AG08395 (cell line): ENCODE measurements at places on chromosomes 1 and 21.

DNA sequence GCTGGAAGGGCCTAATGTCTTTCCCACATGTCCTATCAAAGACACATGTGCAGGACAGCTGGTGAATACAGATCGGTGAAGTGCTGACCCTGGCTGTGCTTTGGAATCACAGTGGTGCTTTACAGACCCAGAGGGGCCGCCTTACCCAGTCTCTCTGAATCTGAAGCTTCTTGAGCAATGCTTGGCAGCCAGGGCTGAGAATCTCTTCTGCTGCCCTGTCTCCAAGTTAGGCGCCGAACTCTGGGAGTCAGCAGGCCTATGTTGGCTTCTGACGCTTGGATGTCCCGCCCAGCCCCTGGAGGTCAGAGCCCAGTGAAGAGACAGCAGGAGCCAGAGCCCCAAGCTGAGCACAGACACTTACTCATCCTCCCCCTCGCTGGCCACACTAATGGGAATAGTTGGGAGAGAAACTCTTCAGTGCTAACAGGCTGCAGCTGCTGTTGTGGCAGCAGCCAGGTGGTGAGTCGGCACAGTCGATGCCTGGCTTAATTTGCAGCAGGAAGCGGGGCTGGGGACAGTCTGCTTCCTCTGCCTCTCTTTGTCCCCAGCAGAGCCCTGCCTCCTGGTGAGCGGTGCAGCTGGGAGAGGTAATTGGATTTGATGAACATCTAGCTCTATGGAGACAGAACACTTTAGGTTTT is 68.1 kb downstream of the URB2 start:
- peak; percentile 58 for DNase-seq

DNA sequence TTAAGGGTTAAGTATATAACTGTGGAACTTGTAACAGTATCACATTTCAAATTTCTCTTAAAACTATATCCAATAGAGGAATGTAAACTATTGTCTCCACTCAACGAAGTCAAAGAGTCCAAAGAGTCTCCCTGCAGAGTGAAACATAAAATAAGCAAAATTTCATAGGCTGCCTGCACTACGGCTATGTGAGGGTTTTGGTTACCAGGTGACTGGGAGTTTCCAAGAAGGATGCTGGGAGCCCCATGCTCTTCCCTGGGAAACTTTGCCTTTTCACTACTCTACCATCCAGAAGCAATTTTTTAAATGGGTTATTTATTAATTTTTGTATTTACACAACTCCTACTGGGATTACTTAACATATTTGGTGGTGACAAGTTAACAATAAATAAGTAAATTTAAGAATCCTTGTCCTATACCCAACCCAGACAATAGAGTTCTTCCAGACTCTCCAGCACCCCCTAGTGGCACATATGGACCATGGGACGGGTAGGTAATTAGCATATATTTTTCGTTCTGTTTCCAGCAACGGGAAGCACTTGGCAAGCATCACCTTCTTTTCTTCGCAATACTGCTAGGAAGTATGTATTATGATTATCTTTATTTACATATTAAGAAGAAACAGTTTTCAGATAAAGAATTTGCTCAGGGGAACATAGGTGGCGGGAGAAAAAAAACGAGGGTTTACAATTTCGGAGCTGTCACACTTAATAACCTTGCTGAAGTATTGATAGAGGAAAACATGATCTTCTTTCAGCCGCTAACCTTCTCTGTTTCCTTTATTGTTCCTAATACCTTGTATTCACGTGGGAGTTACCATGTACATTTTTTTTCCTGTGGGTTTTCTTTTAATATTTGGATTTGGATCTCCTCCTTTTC is 3.5 kb downstream of the FMO2 start:
- DNase-seq, result peak; percentile 70

DNA sequence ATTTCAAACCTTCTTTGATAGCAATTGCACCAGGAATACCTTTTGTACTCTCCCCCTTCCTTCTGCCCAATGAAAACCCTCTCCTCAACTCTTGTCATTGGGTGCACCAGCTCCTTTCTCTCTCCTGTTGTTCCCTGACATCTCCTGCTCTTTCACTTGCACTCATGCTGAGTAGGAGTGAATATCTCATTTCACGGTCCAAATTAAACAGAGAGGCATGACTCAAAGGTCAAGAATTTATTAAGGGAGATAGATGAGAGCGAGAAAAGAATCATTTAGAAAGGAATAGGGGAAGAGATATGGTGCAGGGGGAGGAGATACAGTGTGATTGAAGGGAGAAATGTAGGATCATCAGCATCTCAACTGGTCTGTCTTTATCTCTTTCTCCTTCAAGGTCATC is 22.1 kb downstream of the AIM2 start:
- DNase-seq, result no peak

DNA sequence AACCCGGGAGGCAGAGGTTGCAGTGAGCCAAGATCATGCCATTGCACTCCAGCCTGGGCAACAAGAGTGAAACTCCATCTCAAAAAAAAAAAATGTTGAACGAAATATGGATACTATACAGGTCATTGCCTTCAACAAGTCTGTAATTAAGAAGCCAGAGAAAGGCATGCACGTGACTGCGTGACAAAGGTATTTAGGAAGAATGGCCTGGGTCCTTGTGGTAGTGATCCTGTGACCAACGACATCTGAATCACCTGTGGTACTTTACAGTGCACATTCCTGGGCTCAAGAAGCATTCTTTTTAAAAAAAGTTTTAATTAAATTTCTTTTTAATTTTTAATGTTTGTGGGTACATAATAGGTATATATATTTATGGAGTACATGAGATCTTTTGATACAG is 115.0 kb downstream of the GREM2 start:
- DNase-seq, result no peak

DNA sequence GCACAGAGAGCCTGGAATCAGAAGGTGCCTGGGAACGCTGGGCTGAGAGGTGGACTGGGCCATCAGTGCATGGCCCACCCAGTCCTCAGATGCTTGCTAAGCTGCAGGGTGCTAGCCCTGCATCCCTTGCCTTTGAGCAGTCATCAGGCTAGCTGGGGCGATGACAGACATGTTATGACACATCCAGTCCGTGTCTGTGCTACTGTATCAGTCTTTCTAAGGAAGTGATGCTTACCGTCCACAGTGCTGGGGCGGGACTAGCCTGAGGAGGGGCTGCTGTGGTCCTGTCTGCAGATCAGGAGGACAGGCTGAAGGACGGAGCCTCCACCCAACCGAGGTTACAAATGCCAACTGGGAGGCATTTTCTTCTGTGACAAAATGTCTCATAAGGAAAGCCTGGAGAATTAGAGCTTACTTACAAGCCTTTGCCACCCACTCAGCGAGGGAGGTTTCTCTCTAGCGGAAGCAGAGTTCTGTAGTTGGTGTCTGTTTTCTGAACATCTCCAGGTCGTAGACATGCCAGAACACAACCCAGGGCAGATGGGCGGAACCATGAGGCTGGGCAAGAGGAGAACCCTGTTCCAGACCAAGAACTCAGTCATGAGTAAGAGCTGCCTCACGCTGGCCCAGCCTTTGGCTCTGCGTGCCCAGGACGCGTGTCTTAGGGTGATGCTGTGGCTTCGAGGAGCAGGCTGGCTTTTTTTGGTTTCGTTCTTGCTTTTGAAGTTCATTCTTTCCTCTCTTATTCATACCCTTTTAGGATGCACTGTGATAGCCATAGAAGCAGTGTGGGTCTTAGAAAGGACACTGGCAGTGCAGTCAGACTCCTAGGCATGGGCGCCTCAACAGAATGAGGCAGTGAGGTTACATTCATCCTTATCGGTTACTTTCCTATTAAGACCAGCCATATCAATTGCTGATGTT is 14.3 kb downstream of the SLFNL1 start:
- DNase-seq, result peak; percentile 26

DNA sequence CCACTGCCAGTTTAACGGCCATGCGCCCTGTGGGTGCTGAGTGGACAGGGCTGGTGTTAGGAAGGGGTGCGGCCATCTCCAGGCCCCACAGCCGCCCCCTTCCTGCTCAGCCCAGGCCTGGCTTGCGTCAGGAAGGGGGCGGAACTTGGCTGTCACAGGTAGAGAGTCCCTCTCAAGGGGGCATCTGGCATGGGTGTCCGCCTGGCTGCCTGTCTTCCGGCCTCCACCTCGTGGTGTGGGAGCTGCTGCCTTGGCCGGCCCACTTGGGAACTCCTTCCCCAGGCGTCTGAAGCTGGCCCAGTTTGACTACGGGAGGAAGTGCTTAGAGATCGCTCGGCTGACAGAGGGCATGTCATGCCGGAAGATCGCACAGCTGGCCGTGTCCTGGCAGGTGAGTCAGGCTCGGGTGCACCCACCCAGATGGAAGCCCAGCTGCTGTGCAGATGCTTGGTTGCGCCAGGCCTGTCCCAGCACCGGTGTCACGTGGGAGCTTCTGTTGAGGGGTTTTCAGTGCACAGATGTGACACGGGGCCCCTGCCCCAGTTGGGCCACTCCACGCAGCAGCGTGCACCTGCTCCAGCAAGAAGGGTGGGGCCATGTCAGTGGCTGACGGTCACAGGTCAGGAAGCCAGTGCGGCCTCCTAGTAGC is 9.1 kb upstream of the ATAD3B start:
- DNase-seq, result peak; percentile 41

DNA sequence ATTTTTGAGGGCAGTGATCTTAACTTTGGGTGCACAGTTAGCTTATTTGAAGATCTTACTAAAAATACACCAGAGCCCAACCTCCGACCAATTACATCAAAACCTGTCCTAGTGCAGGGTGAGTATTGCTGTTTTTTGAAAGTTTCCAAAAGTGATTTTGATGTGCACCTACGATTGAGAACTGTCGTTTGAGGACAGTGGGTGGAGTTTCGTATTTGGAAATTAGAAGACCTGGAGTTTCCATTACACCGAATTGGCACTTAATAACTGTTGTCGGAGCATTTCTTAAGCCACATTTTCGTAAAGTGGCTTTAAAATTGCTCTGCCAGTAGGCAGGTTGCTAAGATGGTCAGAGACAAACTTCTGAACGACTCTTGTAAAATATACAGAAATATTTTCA is 1.1 kb downstream of the SOD1 start:
- no peak for DNase-seq

GRCh38 chr1:179021873-179022272 is 3.8 kb upstream of the FAM20B start:
- DNase-seq, result no peak

- no peak for DNase-seq
These were observed 7.6 kb upstream of the C1orf174 start for GRCh38 chr1:3907621-3908165.

DNA sequence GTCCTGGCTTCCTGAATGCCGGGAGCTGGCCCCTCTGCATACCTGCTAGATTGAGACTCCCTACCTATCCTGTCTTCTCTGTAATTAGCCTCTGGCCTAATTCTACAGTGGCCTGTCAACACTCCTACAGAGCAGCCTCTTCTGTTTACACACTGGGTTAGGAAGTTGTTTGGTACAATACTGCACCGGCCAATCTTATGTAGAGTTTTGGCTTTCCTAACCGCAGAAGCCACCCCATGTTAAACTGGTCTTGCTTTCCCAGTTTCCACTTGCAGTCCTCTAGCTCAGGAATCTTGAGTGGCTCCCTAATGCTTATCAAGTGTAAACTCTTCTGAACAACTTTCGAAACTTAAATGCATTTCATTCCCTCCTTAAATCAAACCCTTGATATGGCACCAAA is 42.8 kb downstream of the DPH5 start:
- DNase-seq, result no peak

DNA sequence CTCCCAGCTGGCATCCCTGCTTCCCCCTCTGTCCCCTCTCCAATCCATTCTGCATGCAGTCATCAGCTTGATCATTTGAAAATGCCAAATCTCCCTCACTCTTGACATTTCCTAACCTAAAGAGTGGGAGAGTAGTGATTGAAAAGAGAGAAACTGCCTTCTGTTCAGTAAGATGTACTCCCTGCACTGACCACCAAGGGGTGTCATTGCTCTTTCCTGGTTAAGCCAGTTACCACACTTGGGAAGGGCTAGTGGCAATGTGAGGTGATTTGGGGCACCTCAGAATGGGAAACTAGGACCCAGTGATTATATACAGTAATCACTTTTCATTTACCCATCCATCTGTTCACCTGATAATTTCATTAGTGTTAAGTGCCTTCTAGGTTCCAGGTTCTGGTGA is 6.9 kb upstream of the TMEM269 start:
- DNase-seq, result peak; percentile 71

GRCh38 chr1:238350471-238350870 is 459.7 kb upstream of the ZP4 start:
- no peak for DNase-seq

- no peak for DNase-seq
These were observed 209.0 kb upstream of the TMEM51 start for GRCh38 chr1:14944471-14944985.

DNA sequence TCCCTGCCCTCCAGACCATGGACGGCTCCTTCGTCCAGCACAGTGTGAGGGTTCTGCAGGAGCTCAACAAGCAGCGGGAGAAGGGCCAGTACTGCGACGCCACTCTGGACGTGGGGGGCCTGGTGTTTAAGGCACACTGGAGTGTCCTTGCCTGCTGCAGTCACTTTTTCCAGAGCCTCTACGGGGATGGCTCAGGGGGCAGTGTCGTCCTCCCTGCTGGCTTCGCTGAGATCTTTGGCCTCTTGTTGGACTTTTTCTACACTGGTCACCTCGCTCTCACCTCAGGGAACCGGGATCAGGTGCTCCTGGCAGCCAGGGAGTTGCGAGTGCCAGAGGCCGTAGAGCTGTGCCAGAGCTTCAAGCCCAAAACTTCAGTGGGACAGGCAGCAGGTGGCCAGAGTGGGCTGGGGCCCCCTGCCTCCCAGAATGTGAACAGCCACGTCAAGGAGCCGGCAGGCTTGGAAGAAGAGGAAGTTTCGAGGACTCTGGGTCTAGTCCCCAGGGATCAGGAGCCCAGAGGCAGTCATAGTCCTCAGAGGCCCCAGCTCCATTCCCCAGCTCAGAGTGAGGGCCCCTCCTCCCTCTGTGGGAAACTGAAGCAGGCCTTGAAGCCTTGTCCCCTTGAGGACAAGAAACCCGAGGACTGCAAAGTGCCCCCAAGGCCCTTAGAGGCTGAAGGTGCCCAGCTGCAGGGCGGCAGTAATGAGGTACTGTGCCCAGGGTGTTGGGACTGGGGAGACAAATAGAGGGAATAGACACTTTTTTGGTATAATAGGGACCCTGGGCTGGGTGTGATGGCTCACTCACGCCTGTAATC is 1.0 kb downstream of the ZBTB48 start:
- DNase-seq, result peak; percentile 17

- DNase-seq, result no peak
These were observed 2.1 kb downstream of the ENTREP3 start for GRCh38 chr1:155253208-155253607.

DNA sequence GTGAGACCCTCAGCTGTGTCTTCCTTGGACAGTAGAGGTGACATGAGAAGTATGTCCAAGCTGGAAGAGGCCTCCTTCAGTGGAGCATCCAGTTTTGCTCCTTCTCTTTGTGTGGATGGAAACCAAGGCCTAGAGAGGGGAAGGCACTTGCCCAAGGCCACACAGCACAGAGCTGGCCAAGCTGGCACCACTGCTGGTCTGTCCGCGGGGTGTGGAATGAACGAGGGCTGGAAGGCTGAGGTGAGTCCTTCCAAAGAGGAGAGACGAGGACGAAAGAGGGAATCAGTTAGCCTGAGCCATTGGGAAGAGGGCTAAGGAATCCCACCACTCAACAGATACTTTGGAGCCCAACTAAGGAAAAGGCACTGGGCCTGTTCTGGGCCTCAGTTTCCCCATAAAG is 27.8 kb upstream of the SELENON start:
- no peak for DNase-seq

GRCh38 chr1:234619794-234620247 is 9.8 kb upstream of the IRF2BP2 start:
- no peak for DNase-seq
